ENCODE measurements at places on chromosomes 2 and 18.

GRCh38 chr18:3147935-3148554 is 71.7 kb downstream of the MYOM1 start:
- DNase-seq = no peak
- H3K4me1 ChIP-seq = peaks cover 5% of the 10 kb centered on the region
- no peak overlapping the region for H3K4me3 ChIP-seq
- H3K27ac ChIP-seq = no peak overlapping the region
- H3K36me3 ChIP-seq = no peaks in the 10 kb centered on the region

- no peak overlapping the region for H3K4me3 ChIP-seq
- no peaks in the 10 kb centered on the region for H3K27me3 ChIP-seq
- no peaks in the 10 kb centered on the region for H3K4me1 ChIP-seq
- DNase-seq = no peak
- H3K36me3 ChIP-seq = no peaks in the 10 kb centered on the region
These were observed 484.7 kb upstream of the NRP2 start for GRCh38 chr2:205197468-205198139.

- no peak overlapping the region for H3K4me3 ChIP-seq
- H3K4me1 ChIP-seq = peaks cover 8% of the 10 kb centered on the region
- no peak overlapping the region for H3K27ac ChIP-seq
- DNase-seq = no peak
- no peaks in the 10 kb centered on the region for H3K36me3 ChIP-seq
These were observed 12.3 kb downstream of the CROCC2 start for GRCh38 chr2:240918258-240919091.

DNA sequence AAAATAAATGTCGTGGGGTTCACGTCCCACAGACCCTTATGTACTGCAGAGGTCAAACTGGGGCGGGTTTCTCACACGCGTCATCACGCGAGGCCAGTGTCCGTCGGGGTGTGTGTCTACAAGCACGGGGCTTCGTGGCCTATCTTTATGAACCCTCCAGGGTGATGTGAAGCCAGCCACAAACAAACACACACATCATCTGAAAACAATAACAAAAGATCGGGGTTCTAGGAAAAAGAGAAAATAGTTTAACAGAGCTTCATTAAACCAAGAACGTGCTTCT is 23.3 kb downstream of the LDLRAD4 start:
- DNase-seq = no peak
- H3K27me3 ChIP-seq = no peaks in the 10 kb centered on the region
- H3K4me3 ChIP-seq = no peak overlapping the region
- no peaks in the 10 kb centered on the region for H3K36me3 ChIP-seq
- H3K27ac ChIP-seq = no peak overlapping the region

DNA sequence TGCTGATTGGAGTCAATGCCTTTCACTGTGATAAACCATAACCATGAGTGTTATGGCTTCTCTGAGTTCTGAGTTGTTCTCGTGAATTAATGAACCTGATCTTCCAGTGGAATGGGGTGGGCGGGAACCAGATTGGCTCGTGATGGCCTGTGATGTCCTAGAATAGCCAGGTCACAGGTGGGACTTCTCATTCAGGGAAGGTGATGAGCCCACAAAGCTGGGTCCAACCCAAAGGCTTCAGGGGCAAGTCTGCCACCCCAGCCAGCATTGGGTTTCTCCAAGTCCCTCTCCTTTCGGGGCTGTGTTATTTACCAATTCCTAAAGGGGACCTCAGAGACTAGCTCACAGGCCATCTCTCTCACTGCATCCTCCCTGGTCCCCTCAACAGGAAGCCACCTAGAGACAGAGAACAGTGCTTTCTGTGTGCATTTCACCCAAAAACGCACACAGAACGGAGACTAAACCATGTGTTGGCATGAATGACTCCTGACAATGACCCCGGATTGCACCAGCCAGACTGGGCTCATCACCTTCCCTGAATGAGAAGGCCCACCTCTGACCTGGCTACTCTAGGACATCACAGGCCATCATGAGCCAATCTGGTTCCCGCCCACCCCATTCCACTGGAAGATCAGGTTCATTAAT is 85.5 kb downstream of the MALT1 start:
- H3K36me3 ChIP-seq = no peaks in the 10 kb centered on the region
- no peaks in the 10 kb centered on the region for H3K27me3 ChIP-seq
- DNase-seq = no peak
- peaks cover 11% of the 10 kb centered on the region for H3K4me1 ChIP-seq
- no peak overlapping the region for H3K27ac ChIP-seq

- no peak overlapping the region for H3K27ac ChIP-seq
- H3K27me3 ChIP-seq = no peaks in the 10 kb centered on the region
- no peak for DNase-seq
- no peaks in the 10 kb centered on the region for H3K36me3 ChIP-seq
These were observed 88.0 kb downstream of the CDC42EP3 start for GRCh38 chr2:37583402-37583801.

DNA sequence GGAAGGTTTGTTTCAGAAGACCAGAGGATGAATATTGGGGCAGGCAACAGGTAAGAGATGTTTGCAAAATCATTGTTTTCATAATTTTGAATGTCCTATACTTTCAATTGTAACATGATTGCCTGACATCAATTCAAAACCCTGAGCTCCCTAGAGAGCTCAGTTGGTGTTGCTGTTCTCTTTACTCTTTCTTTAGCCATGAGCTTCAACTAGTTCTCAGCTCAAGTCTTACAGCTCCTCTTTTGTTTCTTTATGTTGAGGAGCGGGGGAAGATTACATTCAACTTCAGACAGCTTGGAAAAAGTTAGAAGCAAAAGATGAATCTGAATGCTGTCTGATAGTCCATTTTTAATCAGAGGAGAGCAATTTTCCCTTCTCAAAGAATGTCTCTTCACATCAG is 144.8 kb upstream of the TACR1 start:
- H3K36me3 ChIP-seq = no peaks in the 10 kb centered on the region
- no peaks in the 10 kb centered on the region for H3K4me1 ChIP-seq
- no peak overlapping the region for H3K27ac ChIP-seq
- DNase-seq = no peak
